Cortex of kidney (tissue), 1 donor: ENCODE measurements at places on chromosomes 11 and 22.

- no peak for DNase-seq
Measured at GRCh38 chr22:25629613-25630012, 65.1 kb downstream of the GRK3 start.

DNA sequence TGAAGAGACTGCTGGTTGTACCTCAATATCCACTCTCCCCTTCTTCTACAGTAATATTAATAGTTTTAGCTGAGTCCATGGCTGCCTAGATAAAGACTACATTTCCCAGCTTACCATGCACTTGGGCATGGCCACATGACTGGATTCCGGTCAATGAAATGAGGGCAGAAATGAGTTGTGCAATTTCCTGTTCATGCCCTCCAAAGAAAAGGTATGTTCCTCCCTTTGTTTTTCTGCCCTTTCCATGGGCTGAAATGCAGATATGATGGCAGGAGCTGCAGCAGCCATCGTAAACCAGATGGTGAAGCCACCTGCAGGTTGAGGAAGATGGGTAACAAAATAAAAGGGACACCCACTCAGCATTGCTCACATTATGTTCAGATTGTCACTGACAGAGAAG, 15.3 kb upstream of the ELFN2 start:
- no peak for DNase-seq

DNA sequence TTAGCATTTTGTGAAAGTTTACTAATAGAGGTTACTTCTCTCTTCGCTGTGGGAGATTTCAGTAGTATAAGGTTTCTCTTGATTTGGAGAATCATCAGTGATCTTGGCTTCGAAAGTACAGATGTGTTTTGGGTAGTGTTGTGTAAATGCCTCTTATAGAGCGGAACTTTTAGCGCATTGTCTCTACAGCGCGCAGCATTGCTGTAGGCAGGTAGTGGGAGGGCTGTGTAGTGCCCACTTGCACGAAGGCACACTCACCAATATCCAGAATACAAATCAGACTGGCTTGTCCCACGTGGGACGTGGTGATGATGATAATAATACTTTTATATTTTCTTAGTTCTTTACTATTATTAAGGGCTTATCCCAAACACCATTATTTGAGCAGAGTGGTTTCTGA, 51.4 kb downstream of the FAM83F start:
- DNase-seq: no peak

- DNase-seq: no peak
Measured at GRCh38 chr11:40306938-40307548, 1152.4 kb downstream of the LRRC4C start.

DNA sequence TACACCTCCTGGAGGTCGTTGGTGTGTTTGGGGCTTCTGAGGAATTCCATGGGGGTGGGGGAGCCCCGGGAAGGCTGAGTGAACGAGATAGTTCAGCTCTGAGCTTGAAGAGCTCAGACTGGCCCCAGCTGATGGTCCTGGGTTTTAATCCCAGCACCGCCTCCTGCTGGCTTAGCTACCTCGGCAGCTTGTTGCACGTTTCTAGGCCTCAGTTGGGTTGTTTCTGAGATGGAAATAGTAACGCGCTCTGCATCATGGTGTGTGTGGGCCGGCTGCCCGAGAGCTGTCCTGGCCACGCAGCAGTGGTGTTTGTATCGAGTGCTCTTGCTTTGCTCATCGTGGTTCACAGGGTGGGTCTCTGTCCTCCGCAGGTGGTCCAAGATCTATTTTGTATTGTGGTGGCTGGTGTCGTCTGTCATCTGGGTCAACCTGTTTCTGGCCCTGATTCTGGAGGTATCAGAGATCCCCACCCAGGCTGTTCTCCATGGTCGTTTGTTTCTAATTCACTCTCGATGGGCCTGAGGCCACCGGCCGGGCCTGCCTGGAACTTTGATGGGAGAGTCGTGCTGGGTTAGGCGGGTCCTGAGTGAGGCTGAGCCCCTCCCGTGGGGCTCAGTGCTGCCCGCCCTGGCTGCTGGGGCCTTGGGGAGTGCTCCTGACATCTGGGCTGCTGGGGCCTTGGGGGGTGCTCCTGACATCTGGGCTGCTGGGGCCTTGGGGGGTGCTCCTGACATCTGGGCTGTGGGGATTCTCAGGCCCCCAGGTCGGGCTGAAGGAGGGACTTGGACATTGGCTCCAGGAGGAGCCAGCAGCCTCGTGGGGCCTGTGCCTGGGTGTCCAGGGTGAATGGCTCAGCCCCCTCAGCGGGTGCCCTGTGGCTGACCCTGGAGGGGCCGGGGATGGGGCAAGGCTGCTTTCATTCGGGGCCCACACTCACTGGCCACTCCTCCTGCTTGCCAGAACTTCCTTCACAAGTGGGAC, 37.7 kb downstream of the TPCN2 start:
- no peak for DNase-seq

DNA sequence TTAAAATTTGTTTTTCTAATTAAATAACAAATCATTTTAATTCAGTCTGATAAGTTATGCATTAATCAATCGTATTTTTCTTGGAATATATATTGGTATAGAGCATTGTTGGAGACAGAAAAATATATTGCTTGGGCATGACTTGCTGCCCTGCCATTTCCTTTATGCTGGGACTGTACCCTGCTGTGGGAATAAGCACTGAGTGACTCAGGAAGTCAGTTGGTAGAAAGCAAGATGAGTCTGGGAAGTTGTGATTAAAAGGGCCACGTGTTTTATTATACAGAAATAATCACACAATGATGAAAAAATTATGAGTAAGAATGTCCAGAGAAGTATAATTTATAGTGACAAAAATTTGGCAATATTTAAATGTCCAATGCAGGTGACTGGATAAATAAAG, 139.5 kb downstream of the KIF18A start:
- DNase-seq: no peak

DNA sequence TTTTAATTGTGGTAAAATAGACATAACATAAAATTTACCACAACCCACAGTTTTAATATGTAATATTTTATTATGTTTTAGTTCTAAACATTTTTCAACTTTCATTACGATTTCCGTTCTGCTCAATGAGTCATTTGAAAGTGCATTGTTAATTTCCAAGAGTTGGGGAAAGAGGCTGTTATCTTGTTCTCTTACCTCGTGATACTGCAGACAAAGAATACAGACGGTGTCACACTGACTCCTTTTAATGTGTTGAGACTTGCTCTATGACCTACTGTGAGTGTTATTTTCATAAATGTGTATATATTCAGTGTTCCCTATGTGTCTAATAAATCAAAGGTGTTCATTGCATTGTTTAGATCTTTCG, 10.8 kb upstream of the RAC2 start:
- DNase-seq: no peak

DNA sequence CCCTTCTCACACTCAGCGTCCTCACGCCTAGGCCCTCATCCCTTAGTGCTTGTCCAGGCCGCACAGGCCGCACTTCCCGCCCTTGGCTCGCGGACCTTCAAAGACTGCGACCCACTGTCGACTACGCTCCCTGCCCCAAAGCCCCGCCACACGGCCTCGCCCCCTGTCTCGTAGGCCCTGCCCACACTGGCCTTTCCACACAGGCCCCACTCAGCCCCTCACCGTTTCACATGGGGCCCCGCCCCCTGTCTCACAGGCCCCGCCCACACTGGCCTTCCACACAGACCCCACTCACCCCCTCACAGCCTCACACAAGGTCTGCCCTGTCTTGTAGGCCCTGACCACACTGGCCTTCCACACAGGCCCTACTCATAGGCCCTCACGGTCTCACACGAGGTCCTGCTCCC, 11.0 kb downstream of the NRXN2 start:
- DNase-seq: no peak
